ENCODE measurements at places on chromosomes 4 and X. TPM values are rescaled to one million over a fixed set of nuclear protein-coding genes. Genes with fewer than 3 reads are reported as not detected.

GRCh38 chrX:136097871-136098805 is 49.2 kb upstream of the FHL1 start:
- H3K36me3 ChIP-seq, result no peaks in the 10 kb centered on the region
- H3K27me3 ChIP-seq, result no peaks in the 10 kb centered on the region
- no peak overlapping the region for H3K4me3 ChIP-seq
- no peak overlapping the region for H3K27ac ChIP-seq
- no peak for DNase-seq
- no peaks in the 10 kb centered on the region for H3K4me1 ChIP-seq

DNA sequence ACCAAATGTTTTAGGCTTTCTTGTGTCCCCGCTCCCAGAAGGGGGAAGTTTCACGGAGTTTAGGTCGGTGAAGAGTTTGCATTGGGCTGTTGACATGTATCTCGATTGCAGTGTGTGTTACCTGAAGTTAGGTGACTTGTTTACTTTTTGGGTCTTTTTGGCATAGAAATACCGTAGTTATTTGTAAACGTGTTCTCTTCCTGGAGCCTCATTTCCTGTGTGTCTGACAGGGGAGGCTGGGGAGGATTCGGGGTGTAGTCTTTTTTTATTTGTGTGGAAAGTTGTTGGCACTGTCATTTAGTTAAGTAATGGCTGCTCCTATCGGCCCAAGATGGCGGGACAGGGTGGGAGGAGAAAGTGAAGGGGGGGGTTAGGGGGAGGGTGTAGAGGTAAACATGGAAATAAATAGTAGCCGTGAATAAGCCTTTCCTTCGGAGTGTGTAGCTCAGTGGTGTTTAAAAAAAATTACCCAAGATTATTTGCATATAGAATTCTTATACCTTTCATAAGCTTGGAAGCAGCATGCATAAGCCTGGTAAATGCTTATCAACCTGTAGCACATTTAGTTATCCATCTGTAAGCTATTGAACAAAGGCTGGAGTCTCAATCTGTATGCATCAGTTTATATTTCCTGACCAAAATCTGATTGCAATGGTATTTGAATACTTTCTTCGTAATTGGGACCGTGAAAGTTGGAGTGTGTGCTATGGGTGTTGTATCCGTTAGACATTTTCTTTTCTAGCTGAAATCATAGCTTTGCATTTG is 1.6 kb downstream of the KDM6A start:
- H3K4me1 ChIP-seq, result peaks cover 57% of the 10 kb centered on the region
- H3K36me3 ChIP-seq, result no peaks in the 10 kb centered on the region
- DNase-seq, result no peak
- H3K27ac ChIP-seq, result peak overlapping the region; percentile 100

DNA sequence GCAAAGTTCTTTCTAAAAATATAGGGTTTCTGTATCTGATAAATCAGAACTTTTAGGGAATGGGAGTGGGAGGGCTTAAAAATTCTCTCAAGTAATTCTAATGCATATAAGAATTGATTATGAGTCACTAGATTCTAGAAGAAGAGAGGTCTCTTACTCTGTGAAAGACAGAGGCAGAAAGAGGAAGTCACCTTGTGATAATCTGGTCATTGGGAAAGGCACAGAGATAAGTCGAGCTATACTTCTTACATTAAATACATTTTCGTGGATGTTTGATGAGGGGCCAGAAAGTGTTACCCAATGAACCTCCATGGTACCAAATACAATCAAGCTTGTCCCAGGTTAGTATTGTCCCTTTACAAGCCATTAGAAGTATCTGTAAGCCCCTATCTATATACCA is 134.4 kb downstream of the MAD2L1 start:
- H3K4me1 ChIP-seq, result no peaks in the 10 kb centered on the region
- H3K4me3 ChIP-seq, result no peak overlapping the region
- DNase-seq, result no peak
- no peak overlapping the region for H3K27ac ChIP-seq

The C4orf50 gene
- 0.49 TPM for total RNA-seq

The CLCN4 gene
- 1.2 TPM for total RNA-seq
